GM10248 (cell line): ENCODE measurements at places on chromosomes 5 and 9.

- peak; percentile 62 for DNase-seq
These were observed at the start of gene CDKN2A for GRCh38 chr9:21993893-21994555. TSS of gene CDKN2A (minus strand) at chr9:21994392.

- DNase-seq = no peak
These were observed 131.2 kb upstream of the KLF4 start for GRCh38 chr9:107620801-107621200.

- peak; percentile 32 for DNase-seq
These were observed 59.9 kb downstream of the ZFAND5 start for GRCh38 chr9:72305102-72305546.

- peak; percentile 37 for DNase-seq
These were observed 26.6 kb downstream of the GRAMD2B start for GRCh38 chr5:126449751-126450271.

GRCh38 chr5:64165500-64166200, at the start of gene RNF180:
TSS of gene RNF180 (plus strand) at chr5:64165843. CDS start at chr5:64200808, 34,965 bp downstream.
- peak; percentile 14 for DNase-seq

DNA sequence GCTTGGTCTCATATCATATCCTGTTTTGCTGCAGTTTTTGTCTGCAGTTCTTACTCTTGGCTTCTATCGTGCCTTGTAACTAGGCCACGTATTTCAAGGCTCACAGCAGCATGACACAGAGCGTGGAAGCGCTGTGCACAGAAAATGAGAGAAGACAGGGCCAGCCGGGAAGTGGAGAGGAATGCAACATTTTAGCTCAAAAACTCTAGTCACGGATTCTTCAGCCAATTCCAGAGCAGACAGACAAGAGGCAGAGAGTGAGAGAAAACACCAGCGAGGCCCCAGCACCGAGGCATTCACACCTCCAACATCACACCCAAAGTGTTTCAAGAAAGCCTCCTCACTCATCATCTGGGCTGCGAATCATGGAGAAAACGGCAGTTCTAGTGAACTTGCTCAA, 160.8 kb downstream of the DNAH5 start:
- no peak for DNase-seq

- no peak for DNase-seq
These were observed 290.6 kb upstream of the PANK3 start for GRCh38 chr5:168869615-168870227.

DNA sequence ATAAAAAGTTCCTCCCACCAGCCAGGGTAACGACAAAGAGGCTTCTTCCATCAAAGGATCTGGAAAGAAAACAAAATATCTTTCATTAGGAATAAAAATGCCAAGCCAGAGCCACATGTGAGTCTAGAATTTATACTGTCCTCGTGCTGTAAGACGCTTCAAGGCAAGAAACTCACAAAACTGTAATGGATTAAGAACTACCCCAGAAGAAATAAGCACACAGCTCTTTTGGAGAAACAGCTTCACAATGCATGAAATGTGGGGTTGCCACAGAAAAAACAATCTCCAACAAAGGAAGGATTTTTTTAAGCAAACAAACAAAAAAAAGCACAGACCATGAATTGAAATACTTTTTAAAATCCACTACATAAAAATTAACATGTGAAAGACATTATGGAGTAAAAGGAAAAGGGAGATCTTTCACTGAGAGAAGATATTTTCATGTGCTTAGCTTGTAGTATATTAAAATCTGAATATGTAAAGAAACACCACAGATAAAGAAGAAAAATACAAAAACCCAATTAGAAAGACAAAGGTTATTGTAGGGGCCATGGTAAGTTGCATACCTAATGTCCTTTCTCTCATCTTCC, 140.5 kb upstream of the NFIL3 start:
- no peak for DNase-seq

- DNase-seq = no peak
These were observed 520 bp upstream of the DHFR start for GRCh38 chr5:80655231-80655774.

GRCh38 chr9:103904242-103904641, 189.9 kb upstream of the SMC2 start:
- DNase-seq = no peak

DNA sequence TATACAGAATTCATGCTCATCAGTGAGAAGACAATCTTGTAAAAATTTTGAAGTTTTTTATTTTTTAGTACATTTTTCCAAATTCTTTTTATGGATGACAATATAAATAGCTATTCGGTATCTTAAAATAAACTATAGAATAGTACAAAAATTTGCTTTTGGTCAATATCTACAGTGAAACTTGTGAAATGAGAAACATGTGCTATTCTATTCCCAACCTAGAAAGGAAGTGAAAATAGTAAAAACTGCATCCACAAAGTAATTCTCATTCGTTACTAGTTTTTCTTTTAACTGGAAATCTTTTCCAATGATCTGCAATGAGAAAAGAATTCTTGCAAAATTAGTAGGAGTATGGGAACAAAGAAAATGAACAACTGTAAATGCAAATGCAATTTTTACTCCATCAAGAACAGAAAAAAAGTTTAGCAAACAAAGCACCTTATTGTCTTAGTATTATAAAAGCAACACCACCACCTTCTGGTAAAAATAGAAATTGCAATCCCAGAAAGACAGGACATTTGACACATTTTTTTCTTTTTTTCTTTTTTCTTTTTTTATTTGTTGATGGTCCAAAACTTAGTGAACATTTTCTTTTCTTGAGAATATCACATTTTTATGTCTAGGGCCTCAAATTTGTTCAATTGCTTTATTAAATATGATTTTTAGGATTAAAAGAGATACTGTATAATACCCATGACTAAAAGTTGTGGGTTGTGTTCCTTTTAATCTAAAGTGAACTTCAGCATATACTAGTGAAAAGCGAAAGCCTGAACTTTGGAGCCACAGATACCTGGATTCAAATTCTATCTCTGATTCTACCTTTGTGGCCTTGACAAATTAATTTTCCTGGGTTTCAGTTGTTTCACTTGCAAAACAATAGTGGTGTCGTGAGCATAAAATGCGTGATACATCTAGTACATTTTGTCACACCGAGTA, 72.3 kb downstream of the SLCO4C1 start:
- DNase-seq = peak; percentile 18

DNA sequence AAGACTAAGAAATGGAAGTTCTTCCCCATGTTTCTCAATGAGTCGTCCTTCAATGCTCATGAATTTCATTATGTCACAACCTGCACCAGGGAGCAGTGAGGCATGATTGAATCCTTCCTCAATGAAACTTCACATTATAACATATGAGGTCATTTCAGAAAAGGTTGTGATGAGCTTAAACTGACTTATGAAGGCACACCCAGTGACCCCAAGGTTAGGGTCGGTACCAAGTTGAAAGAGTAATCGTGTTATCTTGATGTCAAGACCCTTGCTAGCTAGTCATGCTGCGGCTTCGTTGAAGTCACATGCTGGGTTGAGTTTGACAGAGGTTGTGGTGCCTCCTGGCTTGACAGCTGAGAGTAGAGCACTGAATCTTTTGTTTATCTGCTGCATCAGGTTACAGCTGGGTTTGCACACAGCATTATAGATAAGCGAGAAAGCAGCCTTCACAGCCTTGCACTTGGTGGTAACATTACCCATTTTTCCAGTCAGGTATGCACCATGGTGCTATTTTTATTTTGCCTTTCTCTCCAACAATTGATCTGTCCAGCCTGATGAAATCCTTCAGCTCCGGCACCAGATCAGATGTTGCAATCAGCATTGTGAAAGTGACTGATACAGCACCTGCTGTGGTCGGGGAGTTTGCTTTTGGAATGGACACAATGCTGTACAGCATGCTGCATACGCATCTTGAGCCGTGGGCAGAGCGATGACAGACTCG, 133.2 kb downstream of the ERCC6L2 start:
- DNase-seq = no peak

- peak; percentile 35 for DNase-seq
These were observed 6.9 kb upstream of the PDCL start for GRCh38 chr9:122835313-122835731.

- no peak for DNase-seq
These were observed 316.8 kb downstream of the ARHGEF28 start for GRCh38 chr5:73942783-73943182.

DNA sequence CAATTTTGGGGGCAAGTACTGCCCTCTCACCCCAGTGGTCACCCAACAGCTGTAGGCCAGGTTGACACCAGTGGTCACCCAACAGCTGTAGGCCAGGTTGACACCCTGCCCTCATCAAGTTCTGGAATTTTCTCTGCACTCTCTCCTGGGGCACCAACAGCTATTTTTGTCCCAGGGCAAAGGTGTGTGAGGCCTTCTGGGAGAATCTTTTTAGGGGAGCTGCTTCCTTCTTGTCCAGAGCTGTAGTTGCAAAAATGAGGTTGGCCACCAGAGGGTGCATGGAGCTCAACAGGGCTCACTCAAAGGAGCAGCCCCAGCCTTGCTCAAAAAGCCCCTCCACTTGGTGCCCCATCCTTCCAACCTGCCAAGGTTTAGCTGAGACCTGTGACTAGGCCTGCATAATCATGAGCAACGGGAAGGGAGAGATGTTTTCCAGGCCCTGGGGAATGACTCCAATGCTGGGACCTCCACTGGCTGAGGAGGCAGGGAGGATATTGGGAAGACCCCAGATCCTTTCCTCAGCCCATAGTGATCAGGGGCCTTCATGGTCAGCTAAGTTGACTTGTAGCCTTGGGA, 10.6 kb upstream of the P4HA2 start:
- peak; percentile 72 for DNase-seq
